SJSA1 (cell line): ENCODE measurements at places on chromosomes 11 and 22. TPM values are rescaled to one million over a fixed set of nuclear protein-coding genes. Genes with fewer than 3 reads are reported as not detected.

DNA sequence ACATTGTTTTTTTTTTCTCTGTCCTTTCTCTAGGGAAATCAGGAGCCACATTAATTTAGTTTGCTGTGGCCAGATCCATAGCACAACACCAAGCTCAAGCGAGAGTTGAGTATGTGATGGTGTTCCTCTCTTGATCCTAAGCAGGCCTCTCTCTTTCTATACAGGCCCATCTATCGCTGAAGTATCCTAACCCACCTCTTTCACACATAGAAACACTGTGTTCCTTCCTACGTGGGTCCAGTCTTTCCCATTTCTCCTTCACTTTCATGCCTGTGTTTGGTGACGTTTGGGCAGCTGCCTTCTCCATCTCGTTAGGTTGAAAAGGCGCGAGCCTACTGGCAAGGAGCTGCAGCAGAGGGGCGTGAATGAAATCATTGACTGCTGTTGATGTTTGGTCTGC is 2.4 kb downstream of the PACS1 start:
- H3K36me3 ChIP-seq = peaks cover 71% of the 10 kb centered on the region
- H3K4me1 ChIP-seq = peaks cover 54% of the 10 kb centered on the region
- peak; percentile 37 for DNase-seq

DNA sequence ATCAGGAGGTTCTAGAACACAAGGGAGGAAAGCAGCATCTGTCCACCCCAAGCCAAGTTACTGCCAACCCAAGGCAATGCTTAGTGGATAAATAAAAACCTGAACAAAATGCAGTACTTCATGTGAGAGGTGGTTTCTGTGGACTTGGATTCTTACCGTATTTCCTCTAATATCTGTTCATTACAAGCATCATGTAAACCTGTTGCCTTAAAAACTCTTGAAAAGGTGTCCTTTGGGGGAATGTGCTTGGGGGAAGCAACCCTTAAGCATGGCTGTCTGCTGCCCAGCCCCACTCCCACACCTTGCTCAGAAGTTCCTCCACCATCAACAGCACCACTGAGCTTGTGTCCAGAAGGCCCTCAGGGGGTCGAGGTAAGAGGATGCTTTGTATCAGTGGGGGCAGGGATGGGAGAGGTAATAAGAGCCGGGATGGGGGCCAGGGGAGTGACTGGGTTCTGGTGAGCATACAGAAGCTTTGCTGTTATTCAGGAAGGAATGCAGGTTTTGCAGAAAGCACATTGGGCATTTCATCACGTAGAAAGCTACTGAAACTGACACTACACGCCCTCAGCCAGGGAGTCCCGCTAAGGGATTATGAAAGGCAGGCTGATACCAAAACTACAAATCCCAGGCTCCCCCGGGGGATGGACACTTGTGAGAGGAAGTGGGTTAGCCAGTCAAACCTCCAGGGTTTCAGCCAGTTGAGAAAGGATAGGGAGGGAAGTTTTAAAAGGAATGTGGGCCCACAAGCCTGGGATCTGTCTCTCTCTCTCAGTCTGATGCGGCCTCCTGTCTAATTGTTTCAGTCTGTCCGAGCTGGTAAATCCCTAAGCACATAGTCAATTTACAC is 52.0 kb downstream of the KCNJ1 start:
- H3K27ac ChIP-seq = no peak overlapping the region

GRCh38 chr11:19370100-19370861 is 129.5 kb upstream of the E2F8 start:
- no peak for DNase-seq
- H3K27ac ChIP-seq = no peak overlapping the region
- no peaks in the 10 kb centered on the region for H3K27me3 ChIP-seq
- H3K36me3 ChIP-seq = no peaks in the 10 kb centered on the region

GRCh38 chr11:75311858-75312288 is 39.6 kb downstream of the ARRB1 start:
- H3K27ac ChIP-seq = no peak overlapping the region
- H3K4me3 ChIP-seq = no peak overlapping the region
- H3K36me3 ChIP-seq = no peaks in the 10 kb centered on the region
- H3K4me1 ChIP-seq = no peaks in the 10 kb centered on the region
- no peaks in the 10 kb centered on the region for H3K27me3 ChIP-seq
- DNase-seq = no peak

- peaks cover 67% of the 10 kb centered on the region for H3K4me1 ChIP-seq
- no peak overlapping the region for H3K4me3 ChIP-seq
- DNase-seq = no peak
- H3K36me3 ChIP-seq = no peaks in the 10 kb centered on the region
- no peak overlapping the region for H3K27ac ChIP-seq
- peaks cover 61% of the 10 kb centered on the region for H3K27me3 ChIP-seq
Measured at GRCh38 chr22:45972889-45973253, 4.1 kb downstream of the WNT7B start.

DNA sequence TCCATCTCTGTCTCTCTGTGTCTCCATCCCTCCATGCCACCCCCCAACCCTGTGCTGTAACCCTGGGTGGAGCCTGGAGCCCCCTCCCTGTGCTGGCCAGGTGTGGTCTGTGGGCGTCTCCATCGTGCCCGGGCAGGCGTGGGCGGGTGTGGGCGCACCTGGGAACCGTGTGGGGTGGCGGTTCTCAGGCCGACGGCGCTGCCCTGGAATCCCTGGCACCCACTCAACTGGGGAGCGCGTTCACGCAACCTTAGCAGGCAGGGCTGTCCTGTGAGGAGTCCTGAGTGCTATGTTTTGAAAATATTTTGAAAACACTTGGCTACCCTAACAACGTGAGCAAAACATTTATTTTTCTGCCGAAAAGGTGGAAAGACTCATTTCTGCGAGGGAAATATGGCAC is 4.7 kb downstream of the TNNT3 start:
- peaks cover 5% of the 10 kb centered on the region; the same call in 1 of the 2 replicates for H3K27me3 ChIP-seq
- H3K27ac ChIP-seq = no peak overlapping the region
- no peaks in the 10 kb centered on the region for H3K36me3 ChIP-seq
- peaks cover 61% of the 10 kb centered on the region for H3K4me1 ChIP-seq
- no peak overlapping the region for H3K4me3 ChIP-seq
- DNase-seq = no peak

DNA sequence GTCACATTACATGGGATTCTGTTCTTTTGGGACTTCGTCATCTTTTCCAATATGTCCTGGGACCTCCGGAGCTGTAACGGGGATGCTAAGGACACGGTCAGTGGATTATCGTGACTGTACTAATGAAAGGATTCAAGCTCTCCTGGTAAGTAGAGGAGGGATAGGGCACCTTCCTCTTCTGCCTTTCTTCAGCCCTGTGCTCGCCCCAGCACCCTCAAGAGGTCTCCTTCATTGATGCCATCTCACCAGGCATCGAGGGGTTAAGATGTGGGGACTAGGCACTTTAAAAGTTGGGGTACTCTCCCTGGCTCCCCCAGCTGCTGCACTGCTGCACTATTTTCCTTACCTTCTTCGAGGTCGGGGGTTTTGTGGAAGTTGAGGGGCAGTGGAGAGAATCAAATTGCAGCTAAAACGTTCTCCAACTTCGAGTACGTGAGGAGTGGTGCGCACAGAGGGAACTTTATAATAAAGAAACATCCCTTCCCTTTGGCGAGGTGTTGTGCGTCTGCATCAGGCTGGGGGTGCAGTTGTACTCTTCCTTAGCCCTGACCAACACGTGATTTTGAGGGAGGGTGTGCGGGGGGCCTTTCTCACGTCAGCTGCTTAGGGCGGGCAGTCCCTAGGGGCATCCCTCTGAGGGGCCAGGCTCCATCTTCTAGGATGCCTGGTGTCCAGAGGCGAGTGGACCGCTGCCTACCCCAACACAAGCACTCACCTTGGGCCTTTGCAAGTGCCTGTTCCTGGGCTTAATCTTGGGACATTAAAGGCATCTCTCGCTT is 96.1 kb downstream of the GRAMD1B start:
- H3K27ac ChIP-seq = no peak overlapping the region
- peaks cover 8% of the 10 kb centered on the region for H3K4me1 ChIP-seq
- DNase-seq = no peak
- no peaks in the 10 kb centered on the region for H3K36me3 ChIP-seq
- H3K4me3 ChIP-seq = peak overlapping the region; percentile 32

DNA sequence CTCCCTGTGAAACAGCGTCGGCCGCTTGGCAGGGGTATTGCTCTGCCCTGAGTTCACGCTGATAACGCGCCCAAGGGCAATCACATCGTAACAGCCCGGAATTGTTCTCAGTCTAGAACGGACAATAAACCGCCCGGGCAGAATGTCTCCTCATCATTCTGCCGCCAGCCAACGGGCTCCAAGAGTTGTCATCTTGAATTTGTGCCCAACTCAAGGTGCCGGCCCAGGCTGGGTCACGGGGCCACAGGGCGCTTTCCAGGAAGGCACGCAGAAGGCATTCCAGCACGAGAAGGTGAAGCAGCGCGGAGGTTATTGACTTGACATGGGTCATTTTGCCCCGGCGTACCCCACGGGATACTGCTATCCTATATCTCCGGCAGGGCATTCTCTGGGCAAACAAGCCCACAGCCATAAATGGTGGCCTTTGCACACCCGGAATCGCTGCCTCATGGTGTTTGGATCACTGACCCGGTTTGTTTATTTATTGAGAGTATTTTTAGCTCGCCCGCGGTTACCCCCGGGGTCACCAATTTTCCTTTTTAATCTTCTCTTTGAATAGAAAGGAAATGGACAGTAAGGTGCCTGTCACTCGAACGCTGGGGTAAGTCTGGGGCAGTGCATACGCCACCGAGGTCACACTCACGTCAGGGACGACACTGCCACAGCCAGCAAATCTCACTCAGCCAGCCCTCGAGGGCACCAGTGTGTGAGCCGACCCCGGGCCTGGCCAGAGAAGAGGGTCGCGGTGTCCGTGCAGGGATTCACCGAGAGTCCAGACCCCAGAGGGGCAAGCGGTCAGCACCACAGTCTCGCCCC is 72.4 kb upstream of the FGF3 start:
- no peaks in the 10 kb centered on the region for H3K27me3 ChIP-seq
- H3K4me3 ChIP-seq = no peak overlapping the region
- peak; percentile 87 for DNase-seq

DNA sequence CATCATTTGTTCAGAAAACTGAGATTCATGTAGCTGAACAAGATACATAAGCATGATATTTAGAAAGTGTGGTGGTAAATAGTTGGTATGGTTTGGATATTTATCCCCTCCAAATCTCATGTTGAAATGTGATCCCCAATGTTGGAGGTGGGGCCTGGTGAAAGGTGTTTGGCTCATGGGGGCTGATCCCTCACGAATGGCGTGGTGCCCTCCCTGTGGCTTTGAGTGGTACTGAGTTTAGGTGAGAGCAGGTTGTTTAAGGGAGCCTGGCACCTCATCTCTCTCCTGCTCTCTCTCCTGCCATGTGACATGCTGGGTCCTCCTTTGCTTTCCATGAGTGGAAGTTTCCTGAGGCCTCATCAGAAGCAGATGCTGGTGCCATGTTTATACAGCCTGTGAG is 48.1 kb downstream of the NXPE1 start:
- no peak overlapping the region for H3K27ac ChIP-seq
- H3K36me3 ChIP-seq = no peaks in the 10 kb centered on the region
- DNase-seq = no peak

GRCh38 chr11:15213471-15214231 is 98.9 kb downstream of the INSC start:
- no peak overlapping the region for H3K27ac ChIP-seq
- H3K4me1 ChIP-seq = no peaks in the 10 kb centered on the region
- no peaks in the 10 kb centered on the region for H3K27me3 ChIP-seq
- H3K36me3 ChIP-seq = no peaks in the 10 kb centered on the region
- DNase-seq = no peak
- no peak overlapping the region for H3K4me3 ChIP-seq

- no peak overlapping the region for H3K4me3 ChIP-seq
- no peak for DNase-seq
- H3K36me3 ChIP-seq = peaks cover 93% of the 10 kb centered on the region
- H3K4me1 ChIP-seq = peaks cover 18% of the 10 kb centered on the region
- no peaks in the 10 kb centered on the region for H3K27me3 ChIP-seq
Measured at GRCh38 chr22:40423882-40424640, 53.7 kb downstream of the SGSM3 start.

Gene ZC3H12C
- total RNA-seq = 4.6 and 6.4 TPM in 2 replicates

Gene SLC16A8
- total RNA-seq = not detected in 2 replicates

Gene OR10D3
- not detected in 2 replicates for total RNA-seq

Gene ART5
- not detected in 2 replicates for total RNA-seq

Gene OTOG
- total RNA-seq = not detected in 2 replicates

Gene SYT8
- total RNA-seq = 0.06 TPM in 1 of 2 replicates, not detected in the other
